ENCODE measurements at places on chromosomes 1 and 21.

DNA sequence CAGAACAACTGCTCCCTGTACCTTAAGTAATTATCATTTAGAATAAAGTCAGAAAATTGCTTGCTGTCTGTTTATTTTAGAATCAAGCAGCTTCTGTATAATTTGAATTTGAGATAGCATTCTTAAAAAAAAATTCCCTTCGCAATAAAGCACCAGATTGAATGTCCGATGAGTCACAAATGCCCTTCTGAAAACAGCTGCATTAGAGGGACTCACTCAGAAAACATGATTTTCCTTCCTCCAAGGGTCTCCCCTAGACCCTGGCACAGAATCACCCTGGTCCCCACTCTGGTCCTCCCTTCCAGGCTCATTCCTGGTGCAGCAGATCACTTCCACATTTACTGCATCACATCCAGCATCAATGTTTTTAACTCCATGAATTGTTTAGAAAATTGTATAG, 471.1 kb upstream of the VAMP3 start:
- DNase-seq: peak; percentile 52

DNA sequence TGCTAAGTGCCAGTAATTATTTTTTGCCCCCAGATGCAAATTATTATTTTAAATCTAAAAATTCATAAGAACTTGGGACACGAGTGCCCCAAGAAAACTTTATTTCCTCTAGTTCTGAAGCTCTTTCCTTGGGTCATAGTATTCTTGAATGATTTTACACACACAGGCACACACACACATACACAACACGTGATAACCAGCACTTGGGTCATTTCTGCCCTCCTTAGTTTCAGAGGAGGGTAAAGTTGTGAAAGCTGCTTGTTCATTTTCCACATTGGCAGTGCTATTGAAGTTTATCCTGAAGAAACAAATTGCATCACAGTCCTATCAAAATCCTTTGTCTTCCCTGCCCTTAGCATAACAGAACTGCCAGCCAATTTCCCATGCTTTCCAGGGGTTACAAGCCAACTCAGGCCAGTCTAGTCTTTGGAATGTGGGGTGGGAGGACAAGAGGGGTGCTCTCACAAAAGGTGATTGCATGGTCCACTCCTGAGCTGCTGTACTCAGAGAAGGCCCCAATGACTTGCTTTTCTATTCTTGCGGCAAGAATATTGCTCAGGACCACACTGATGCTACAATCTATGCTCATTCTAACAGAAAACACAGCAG, 98.5 kb upstream of the POGK start:
- no peak for DNase-seq

GRCh38 chr1:111463029-111463683, 10.6 kb upstream of the C1orf162 start:
- DNase-seq: no peak

- no peak for DNase-seq
Observed at GRCh38 chr1:174039027-174039426, 16.9 kb upstream of the RC3H1 start.

DNA sequence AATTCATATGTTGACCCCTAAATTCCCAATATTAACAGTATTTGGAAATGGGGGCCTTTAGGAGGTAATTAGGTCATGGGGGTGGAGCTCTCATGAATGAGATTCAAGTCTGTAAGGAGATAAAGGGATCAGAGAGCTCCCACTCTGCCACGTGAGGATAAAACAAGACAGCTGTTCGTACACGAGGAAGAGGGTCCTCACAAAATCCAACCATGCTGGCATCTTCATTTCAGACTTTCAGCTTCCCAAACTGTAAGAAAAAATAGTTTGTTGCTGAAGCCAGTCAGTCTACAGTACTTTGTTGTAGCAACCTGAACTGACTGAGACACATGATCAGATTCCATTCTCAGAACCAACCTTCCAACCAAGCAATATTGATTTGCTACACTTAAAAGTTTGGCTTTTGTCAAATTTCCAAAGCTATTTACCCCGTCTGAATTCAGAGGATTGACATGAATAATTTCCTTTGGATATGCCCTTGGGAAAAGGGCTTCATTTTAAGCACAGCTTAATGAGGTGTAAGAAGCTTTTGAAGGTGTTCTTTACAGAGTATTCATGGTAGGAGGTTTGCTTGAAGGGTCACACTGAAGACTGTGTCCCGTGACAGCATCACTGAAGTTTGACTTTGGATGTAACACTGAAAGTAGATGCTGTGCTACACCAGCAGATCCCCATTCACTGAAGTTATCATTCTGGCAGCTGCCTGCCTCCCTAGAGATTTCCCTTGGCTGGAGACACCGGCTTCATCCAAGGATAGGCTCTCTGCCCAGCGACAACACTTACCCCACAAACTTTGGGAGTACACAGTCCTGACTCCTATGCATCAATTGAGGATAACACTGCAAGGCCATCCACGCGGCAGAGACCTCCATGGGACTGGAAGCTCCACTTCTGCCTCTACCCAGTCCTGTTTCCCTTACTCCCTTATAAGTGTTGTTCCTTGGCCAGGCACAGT, 4.9 kb upstream of the OMA1 start:
- DNase-seq: no peak

DNA sequence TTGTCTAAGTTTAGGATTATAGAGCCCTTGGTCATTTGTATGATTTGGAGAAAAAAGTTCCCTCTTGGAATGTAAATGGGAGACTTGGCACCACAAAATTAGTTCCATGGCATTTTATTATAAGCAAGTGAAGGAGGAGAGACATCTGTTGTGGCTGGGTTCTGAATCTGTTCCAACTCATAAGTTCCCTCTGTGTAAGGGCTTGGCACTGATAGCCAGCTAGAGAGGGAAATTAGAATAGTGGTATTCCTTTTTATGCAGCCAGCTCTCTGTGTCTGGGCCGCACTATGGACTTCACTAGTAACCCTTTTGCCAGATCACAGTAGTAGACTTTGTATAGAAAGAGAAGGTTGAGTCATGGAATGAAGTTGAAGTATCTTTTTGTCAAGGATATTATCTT, 31.1 kb downstream of the GNAI3 start:
- DNase-seq: no peak

GRCh38 chr1:147598621-147599361, 57.5 kb downstream of the BCL9 start:
- DNase-seq: peak; percentile 9
